ENCODE measurements at places on chromosomes 2 and 18.

- DNase-seq: no peak
These were observed 2.8 kb upstream of the SULT6B1 start for GRCh38 chr2:37191253-37191652.

DNA sequence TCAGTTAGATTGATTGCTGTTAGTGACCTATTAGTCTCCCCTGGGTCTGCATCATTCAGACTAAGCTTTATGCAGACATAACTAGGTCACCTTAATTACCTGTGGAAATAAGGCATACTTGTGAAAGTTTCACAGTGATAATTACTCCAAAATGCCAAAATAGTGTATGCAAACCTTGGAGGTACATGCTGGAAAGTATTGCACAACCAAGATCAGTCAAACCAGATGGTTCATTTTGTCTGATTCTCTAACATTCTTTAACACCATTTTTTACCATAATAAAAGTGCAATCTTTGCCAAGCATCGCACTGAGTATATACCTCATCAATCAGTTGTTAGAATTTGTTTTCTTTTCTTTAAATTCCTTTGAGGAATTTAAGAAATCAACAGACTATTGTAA is 186.3 kb upstream of the TMEFF2 start:
- no peak for DNase-seq

DNA sequence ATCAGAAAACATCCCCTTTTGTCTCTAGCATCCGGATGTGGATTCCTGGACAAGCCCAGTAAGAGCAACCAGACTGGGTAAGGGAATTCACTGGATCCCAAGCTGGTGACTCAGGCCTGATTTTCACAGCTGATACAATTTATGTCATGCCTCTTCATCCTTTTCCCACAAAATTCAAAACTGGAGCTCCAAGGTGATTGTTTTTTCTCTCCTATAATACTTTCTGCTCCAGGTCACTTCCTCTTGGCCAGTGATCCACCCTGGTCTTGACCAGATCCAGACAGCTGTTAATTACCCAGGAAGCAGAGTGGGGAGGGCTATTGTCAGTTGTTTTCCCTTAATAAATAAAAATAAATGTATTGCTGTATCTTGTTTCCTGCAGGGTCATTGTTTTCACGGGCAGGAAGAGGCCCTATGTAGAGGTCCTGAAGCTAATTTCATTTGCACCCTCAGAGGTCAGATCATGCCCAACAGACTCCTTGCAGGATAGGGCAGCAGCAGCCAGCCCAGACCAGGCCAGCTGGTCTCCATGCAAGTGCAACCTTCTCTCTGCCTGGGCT is 57.6 kb downstream of the EVA1A start:
- DNase-seq: no peak

- DNase-seq: no peak
These were observed 276.3 kb downstream of the EIPR1 start for GRCh38 chr2:3101016-3101942.

DNA sequence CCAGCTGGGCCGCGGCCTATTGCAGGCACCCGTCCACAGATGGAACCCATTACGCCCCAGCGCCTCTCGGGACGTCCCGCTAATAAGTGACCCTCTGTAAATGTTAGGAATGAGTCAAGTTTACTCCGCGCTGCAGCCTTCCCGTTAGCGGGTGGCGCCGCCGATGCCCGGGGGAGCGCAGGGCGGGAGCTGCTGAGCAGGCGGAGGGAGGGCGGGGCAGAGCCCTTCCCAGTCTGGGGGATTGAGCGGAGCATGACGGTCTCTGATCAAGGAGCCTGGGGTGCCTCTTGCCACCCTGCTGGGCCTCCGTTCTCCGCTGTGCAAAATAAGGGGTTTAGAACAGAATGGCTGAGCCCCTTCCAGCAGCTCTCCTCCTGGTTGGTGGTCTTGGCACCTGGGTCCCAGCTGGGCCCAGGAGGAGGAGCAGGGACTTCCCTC is 10.5 kb downstream of the CROCC2 start:
- no peak for DNase-seq

- DNase-seq: no peak
These were observed 20.3 kb downstream of the RALB start for GRCh38 chr2:120272763-120273481.

DNA sequence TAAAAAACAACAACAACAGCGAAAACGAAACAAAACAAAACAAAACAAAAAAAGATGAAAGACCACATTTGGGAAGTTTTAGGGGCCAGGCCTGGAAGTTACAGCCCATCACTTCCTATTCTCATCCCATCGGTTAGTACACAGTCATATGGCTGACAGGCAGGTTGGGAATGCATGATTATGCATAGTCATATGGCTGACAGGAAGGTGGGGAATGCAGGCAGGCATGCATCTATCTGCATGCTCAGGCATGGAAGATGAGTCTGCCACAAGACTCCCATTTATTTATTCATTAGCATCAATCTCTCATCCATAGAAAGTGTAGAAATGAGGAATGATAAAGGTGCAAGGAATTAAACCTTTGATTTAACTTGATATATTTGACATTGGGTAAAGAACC is 325.3 kb upstream of the MEX3C start:
- no peak for DNase-seq

Measured in stimulated activated CD4-positive, alpha-beta T cell treated with anti-CD3 and anti-CD28 coated beads, TNF-alpha, amount 100 ng/mL, for 48 hours (primary cell).